ENCODE measurements at places on chromosomes 4 and X.

DNA sequence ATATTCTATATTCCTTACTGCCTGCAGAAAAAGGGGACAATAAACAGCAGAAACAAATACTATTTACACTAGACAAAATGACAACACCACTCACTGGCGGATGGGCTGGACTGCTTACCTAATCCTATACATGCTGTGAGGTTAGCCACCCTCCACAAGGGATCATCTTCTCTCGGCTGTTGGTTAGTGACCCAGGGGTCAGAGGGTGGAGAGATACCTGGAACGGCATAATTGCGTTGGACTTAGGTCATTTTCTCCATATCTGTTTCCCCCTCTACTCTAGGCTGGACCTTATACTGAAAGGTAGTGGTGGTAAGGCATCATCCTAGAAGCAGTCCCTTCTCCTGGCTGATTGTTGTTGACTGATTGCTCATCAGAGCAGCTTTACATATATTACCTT, 286.8 kb upstream of the UGT8 start:
- DNase-seq = no peak

GRCh38 chr4:16686195-16686594, 212.2 kb downstream of the LDB2 start:
- no peak for DNase-seq

DNA sequence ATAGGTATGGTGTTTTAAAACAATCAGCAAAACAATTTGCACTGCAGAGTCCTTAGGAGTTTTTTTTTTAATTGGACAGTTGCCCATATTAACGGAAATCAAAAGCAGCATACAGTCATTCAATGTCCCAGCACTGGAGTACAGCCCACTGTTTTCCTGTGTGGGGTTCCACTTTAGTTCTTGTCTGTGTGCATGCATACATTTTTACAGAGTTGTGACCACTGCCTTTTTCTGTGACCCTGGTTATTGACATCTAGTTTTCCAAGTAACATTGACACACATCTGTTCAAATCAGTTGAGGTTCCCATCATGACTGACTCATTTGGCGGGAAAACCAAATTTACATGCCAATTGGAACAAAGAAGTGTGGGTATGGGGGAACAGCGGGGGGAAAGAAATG, 83.3 kb downstream of the HPRT1 start:
- DNase-seq = no peak

DNA sequence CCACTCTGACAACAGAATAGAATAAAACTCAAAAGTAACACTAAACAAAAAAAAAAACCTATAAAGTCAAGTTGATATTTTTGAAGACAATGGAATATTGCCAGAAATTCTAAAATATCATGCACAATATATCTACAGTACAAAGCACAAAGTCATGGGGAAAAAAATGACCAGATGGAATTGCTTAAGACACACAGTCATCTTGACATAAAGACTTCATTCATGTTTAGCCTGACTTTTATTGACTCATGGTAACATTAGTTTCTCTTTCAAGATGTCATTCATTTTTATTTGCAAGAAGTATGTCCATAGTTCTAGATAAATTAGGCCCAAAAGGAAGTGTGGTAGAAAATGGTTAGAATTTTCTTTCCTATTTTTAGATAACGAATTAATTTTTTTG, 259.1 kb downstream of the CAMK2D start:
- peak; percentile 86 for DNase-seq

Data from COLO829 (cell line).